WTC11 (cell line): ENCODE measurements at places on chromosomes 4 and X. TPM values are rescaled to one million over a fixed set of nuclear protein-coding genes. Genes with fewer than 3 reads are reported as not detected.

DNA sequence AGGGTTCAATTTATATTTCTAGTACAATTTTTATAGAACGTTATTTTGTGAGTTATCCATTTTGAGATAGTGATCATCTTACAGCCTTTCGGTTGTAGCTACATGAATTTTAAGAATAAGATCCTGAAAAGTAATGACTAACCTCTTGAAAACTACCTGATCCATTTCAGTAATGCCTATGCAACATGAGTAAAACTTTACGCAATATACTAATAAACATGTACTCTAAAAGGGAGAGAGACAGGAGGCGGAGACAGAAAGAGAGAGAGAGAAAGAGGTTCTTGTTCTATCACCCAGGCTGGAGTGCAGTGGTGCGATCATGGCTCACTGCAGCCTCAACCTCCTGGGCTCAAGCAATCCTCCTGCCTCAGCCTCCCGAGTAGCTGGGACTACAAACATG is 816.1 kb downstream of the CCSER1 start:
- no peak overlapping the region for H3K4me3 ChIP-seq
- H3K36me3 ChIP-seq: no peaks in the 10 kb centered on the region
- no peak for DNase-seq
- peaks cover 4% of the 10 kb centered on the region for H3K4me1 ChIP-seq
- H3K27ac ChIP-seq: no peak overlapping the region

The MAGEA12 gene
- 0.57 to 1.3 TPM (median 1.2 TPM) in 3 replicates for total RNA-seq

- peak overlapping the region; percentile 13; the same call in 1 of the 2 replicates for H3K27ac ChIP-seq
- peak; percentile 38 for DNase-seq
- H3K27me3 ChIP-seq: peaks cover 68% of the 10 kb centered on the region
- peaks cover 61% of the 10 kb centered on the region for H3K4me1 ChIP-seq
Observed at GRCh38 chr4:42399393-42399792, 2.1 kb downstream of the SHISA3 start.

DNA sequence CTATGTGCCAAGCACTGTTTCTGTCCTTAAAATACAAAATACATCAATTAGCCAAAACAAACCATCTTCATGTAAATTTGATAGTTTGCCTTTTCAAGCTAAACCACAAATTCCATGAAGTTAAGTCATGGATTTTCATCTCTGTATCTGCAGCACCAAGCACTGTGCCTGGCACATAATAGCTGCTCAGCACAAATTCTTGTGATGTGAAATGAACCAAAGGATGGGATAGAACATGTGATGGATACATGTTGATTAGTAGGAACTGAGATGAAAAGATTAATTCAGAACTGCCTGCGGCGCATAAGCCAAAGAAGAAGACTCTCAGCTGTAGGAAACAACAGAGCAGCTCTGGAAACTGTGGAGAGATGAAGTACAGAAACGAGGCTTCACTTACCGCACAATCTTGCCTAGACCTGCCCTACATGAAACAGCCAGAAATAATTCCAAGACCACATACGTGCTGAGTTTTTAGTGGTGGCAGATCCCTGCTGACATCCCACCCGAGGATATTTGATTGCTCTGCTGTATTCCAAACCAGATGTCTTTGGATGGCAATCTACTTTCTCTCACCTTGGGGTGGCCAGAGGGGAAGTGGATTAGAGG is 40.9 kb upstream of the DCLK2 start:
- H3K4me1 ChIP-seq: peaks cover 46% of the 10 kb centered on the region
- DNase-seq: no peak
- H3K27me3 ChIP-seq: no peaks in the 10 kb centered on the region
- H3K36me3 ChIP-seq: no peaks in the 10 kb centered on the region

The SGMS2 gene
- total RNA-seq: 0.16 to 1.3 TPM (median 0.72 TPM) in 3 replicates

DNA sequence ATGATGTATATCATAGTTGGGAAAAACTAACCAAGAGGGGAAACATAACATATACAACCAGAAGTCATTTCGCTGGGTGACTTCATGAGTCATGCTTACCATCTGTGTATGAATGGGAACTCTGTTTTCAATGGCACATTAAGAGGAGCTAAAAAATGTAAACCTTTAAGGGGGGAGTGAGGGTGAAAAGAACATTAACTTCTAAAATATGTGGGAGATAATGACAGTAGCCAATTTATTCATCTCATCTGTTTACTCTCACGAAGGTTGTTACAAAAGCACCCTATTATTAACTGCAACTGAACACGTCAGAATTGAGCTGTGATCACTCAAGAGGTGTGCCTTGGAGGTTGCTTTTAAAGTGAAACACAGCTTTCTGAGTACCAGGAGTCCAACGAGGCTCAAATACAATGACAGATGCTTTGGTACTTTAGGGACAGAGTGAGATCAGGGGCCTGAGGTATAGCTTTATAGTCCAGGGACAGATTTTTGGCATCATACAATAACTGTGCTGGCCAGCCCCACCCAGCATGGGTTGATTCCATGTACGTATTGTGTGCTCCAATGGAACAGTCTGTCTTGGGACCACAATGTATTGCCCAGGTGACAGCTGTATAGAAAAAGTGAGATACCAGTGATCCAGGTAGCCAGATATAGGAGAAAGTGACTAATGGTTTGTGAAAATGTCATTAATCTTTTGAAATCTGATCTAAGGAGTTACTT is 107.3 kb downstream of the AMMECR1 start:
- no peaks in the 10 kb centered on the region for H3K27me3 ChIP-seq
- H3K4me3 ChIP-seq: no peak overlapping the region
- DNase-seq: no peak
- H3K27ac ChIP-seq: no peak overlapping the region

GRCh38 chrX:124217304-124218251 is 114.9 kb upstream of the TEX13D start:
- peaks cover 7% of the 10 kb centered on the region; the same call in 1 of the 2 replicates for H3K27me3 ChIP-seq
- H3K36me3 ChIP-seq: no peaks in the 10 kb centered on the region
- peak overlapping the region; percentile 61 for H3K27ac ChIP-seq

DNA sequence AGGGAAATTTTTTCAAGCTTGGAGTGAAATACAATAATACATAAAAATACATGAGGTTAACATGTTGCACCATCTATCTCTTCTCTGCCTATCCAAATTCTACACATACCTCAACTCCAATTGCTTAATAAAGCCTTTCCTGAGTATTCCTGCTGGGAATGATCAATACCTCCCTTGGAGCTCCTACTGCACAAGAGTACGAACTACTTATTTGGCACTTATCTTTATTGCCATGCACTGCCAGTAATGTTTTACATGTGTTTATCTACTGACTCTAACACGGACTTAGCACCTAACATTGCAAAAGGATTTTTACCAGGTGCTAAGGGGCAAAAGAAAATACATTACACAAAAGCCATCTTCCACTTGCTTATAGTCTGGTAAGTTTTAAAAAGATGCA is 80.2 kb downstream of the ADGRA3 start:
- peak overlapping the region; percentile 12; the same call in 1 of the 2 replicates for H3K27ac ChIP-seq
- DNase-seq: no peak
- H3K36me3 ChIP-seq: peaks cover 32% of the 10 kb centered on the region
- H3K27me3 ChIP-seq: no peaks in the 10 kb centered on the region
- H3K4me1 ChIP-seq: peaks cover 23% of the 10 kb centered on the region
- no peak overlapping the region for H3K4me3 ChIP-seq

The RXFP1 gene
- 0.48 to 0.89 TPM (median 0.82 TPM) in 3 replicates for total RNA-seq

GRCh38 chr4:2869659-2870058 is 26.0 kb downstream of the ADD1 start:
- no peak overlapping the region for H3K4me3 ChIP-seq
- H3K27me3 ChIP-seq: no peaks in the 10 kb centered on the region
- no peak for DNase-seq
- peaks cover 3% of the 10 kb centered on the region; the same call in 1 of the 2 replicates for H3K36me3 ChIP-seq

The SH3TC1 gene
- total RNA-seq: 0.42 to 0.64 TPM (median 0.55 TPM) in 3 replicates

DNA sequence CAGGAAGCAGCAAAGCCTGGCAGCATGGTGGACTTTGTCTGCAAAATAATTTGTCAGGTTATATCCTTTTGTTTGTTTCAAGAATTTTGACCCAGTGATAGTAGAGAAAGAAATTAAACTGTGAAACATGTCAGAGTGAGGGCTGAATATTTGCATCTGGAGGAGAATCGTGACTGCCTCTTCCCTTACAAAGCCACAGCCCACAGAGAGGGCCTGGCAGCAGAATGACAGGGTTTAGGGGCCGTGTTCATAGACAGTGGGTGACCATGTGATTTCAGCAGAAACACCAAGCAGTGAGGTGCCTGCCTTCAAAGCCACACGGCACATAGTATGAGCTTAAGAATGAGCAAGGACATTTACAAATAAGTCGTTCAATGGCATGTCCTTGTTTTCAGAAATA is 24.4 kb upstream of the PLAC8 start:
- no peaks in the 10 kb centered on the region for H3K4me1 ChIP-seq
- no peak overlapping the region for H3K27ac ChIP-seq
- no peak overlapping the region for H3K4me3 ChIP-seq
- peaks cover 3% of the 10 kb centered on the region; the same call in 1 of the 2 replicates for H3K27me3 ChIP-seq
- no peak for DNase-seq

GRCh38 chr4:23135792-23136645 is 443.3 kb downstream of the GBA3 start:
- H3K36me3 ChIP-seq: no peaks in the 10 kb centered on the region
- no peak overlapping the region for H3K4me3 ChIP-seq
- H3K27me3 ChIP-seq: no peaks in the 10 kb centered on the region
- DNase-seq: no peak
- H3K27ac ChIP-seq: no peak overlapping the region

- H3K27ac ChIP-seq: no peak overlapping the region
- DNase-seq: no peak
- no peak overlapping the region for H3K4me3 ChIP-seq
- H3K27me3 ChIP-seq: no peaks in the 10 kb centered on the region
Observed at GRCh38 chr4:91170768-91171167, 1043.6 kb downstream of the CCSER1 start.
